ENCODE measurements at places on chromosomes 3 and 15. TPM values are rescaled to one million over a fixed set of nuclear protein-coding genes. Genes with fewer than 3 reads are reported as not detected.

The CLDN18 gene
- 0.16 TPM for total RNA-seq

- no peak overlapping the region for H3K27ac ChIP-seq
- peaks cover 22% of the 10 kb centered on the region for H3K36me3 ChIP-seq
- no peak for DNase-seq
- H3K27me3 ChIP-seq = peaks cover 20% of the 10 kb centered on the region
Observed at GRCh38 chr15:92652576-92652966, 3.0 kb downstream of the FAM174B start.

GRCh38 chr15:33369941-33370622 is 59.3 kb downstream of the RYR3 start:
- no peak overlapping the region for H3K4me3 ChIP-seq
- DNase-seq = no peak
- no peak overlapping the region for H3K27ac ChIP-seq
- H3K27me3 ChIP-seq = no peaks in the 10 kb centered on the region
- H3K36me3 ChIP-seq = no peaks in the 10 kb centered on the region

DNA sequence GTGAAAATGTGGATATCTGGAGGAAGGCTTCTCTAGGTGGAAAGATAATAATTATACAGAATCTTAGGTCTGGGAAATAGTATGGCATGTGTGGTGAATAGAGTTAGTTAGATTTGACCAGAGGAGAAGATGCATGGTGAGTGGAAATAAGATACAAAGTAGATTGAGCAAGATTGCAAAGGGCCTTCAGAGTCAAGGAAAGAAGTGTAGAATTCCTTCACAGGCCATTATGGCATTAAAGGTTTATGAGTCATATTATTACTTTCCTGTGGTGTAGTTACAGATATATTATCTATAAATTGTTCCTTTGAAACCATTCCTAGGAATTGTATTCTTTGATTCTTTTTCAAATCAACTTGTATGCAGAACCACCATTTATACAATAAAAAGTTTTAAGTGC is 660.3 kb downstream of the SI start:
- no peaks in the 10 kb centered on the region for H3K36me3 ChIP-seq
- H3K4me1 ChIP-seq = peaks cover 8% of the 10 kb centered on the region
- no peak for DNase-seq
- no peaks in the 10 kb centered on the region for H3K27me3 ChIP-seq
- no peak overlapping the region for H3K4me3 ChIP-seq

The POLR2M gene
- 78.6 TPM for total RNA-seq

DNA sequence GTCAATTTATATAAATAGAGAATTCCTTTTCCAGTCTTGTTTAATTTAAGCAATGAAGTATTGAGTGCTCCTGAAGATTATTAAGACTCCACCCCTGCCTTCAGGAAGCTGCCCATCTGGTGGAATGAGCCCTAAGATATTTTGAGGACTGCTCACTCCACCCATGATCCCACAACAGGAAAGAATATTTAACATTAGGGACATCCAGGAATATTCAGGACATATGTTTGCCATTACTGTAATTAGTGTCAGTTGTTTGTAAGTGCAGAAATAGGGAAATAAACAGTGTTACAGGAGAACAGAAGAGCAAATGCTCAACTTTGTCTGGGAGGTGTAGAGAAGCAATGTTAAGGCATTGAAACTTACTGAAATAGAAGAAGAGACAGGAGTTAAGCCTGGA is 375.0 kb downstream of the ROBO2 start:
- peaks cover 23% of the 10 kb centered on the region for H3K4me1 ChIP-seq
- no peak overlapping the region for H3K4me3 ChIP-seq
- no peak for DNase-seq
- no peaks in the 10 kb centered on the region for H3K36me3 ChIP-seq

DNA sequence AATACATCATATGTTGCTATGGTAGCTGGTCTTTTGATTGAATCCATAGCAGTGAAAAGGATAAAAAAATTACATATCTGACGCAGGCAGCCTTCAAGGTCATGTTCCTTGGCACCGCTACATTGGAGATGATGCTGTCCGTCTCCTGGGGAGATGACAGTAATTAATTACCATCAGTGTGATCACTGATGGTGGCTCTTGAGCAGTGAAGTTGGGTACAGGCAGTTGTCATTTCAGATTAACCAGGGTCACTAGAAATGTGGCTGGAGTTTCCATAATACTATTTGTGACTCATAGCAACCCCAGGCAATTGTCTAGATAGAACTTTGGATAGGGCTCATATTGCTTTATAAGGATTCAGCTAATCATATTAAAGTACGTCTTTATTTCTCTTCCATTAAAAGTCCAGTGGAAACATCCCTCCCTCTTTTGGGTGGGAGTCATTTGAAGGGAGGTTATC is 136.3 kb downstream of the THSD4 start:
- no peak overlapping the region for H3K27ac ChIP-seq
- H3K4me3 ChIP-seq = no peak overlapping the region
- H3K4me1 ChIP-seq = no peaks in the 10 kb centered on the region
- no peaks in the 10 kb centered on the region for H3K36me3 ChIP-seq

- no peaks in the 10 kb centered on the region for H3K27me3 ChIP-seq
- DNase-seq = no peak
- peak overlapping the region; percentile 7 for H3K27ac ChIP-seq
- H3K4me3 ChIP-seq = no peak overlapping the region
- peaks cover 46% of the 10 kb centered on the region for H3K4me1 ChIP-seq
- H3K36me3 ChIP-seq = peaks cover 28% of the 10 kb centered on the region
Observed at GRCh38 chr15:57395292-57395691, 19.0 kb downstream of the CGNL1 start.

The HTD2 gene
- total RNA-seq = 11.4 TPM

GRCh38 chr15:40243126-40243810 is 4.4 kb downstream of the PAK6 start:
- no peak for DNase-seq
- no peak overlapping the region for H3K4me3 ChIP-seq
- H3K27ac ChIP-seq = peak overlapping the region; percentile 61
- H3K4me1 ChIP-seq = peaks cover 22% of the 10 kb centered on the region
- H3K27me3 ChIP-seq = no peaks in the 10 kb centered on the region

The LIPH gene
- total RNA-seq = 0.27 TPM

GRCh38 chr3:141009496-141009895 is 41.7 kb upstream of the SPSB4 start:
- H3K4me3 ChIP-seq = no peak overlapping the region
- H3K27ac ChIP-seq = no peak overlapping the region
- peaks cover 20% of the 10 kb centered on the region for H3K4me1 ChIP-seq
- no peak for DNase-seq
- H3K36me3 ChIP-seq = no peaks in the 10 kb centered on the region
- no peaks in the 10 kb centered on the region for H3K27me3 ChIP-seq

- no peak overlapping the region for H3K4me3 ChIP-seq
- no peak for DNase-seq
- H3K27me3 ChIP-seq = peaks cover 27% of the 10 kb centered on the region
- H3K36me3 ChIP-seq = peaks cover 23% of the 10 kb centered on the region
- no peaks in the 10 kb centered on the region for H3K4me1 ChIP-seq
Observed at GRCh38 chr3:5343459-5343858, 156.0 kb downstream of the EDEM1 start.

DNA sequence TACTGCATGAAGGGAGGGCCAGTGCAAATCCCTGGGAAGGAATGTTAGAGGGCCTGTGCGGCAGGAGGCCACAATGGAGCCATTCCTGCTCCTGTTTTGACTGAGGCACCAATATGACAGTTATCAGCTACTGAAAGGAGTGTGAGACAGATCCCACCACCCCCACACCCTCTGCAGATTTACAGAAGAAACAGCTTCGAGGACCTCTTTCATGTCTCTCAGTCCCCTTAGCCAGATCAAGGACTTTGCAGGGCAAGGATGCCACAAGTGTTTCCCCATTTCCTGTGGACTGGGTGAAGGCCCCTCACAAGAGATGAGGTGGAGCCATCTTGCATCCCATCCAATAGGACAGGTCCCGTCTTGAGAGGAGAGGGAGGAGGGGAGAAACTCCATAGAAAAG is 48.5 kb upstream of the RASGRP1 start:
- no peak overlapping the region for H3K4me3 ChIP-seq
- H3K4me1 ChIP-seq = peaks cover 15% of the 10 kb centered on the region
- no peaks in the 10 kb centered on the region for H3K36me3 ChIP-seq
- H3K27ac ChIP-seq = no peak overlapping the region

The SHISA5 gene
- 158 TPM for total RNA-seq

The TMCO5A gene
- not detected for total RNA-seq

The BNIP2 gene
- total RNA-seq = 40.3 TPM

GRCh38 chr3:180402471-180403073 is 199.4 kb upstream of the TTC14 start:
- no peaks in the 10 kb centered on the region for H3K36me3 ChIP-seq
- H3K27ac ChIP-seq = no peak overlapping the region
- DNase-seq = no peak

The FAM81A gene
- total RNA-seq = 2.4 TPM

The ERICH6 gene
- total RNA-seq = not detected

DNA sequence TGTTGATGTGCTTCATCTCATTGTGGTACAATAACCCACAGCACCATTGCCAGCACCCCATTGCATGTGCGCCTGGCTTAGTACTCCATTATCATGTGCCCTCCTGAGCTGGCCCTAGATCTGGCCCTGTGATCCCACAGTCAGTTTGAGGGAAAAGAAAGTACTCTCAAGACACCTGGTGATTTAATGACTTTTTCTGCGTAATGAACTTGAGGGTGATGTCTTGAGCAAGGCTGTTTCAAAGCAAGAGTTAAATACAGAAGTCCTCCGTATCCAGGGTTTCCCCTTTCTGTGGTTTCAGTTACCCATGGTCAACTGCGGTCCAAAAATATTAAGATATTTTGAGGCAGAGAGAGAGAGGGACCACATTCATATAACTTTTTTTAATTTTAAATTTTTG is 16.3 kb downstream of the C3orf20 start:
- no peak for DNase-seq
- H3K36me3 ChIP-seq = no peaks in the 10 kb centered on the region
- peaks cover 11% of the 10 kb centered on the region for H3K27me3 ChIP-seq
- no peak overlapping the region for H3K4me3 ChIP-seq

The CGGBP1 gene
- 57.6 TPM for total RNA-seq

GRCh38 chr3:171225708-171226107 is 199.2 kb upstream of the SLC2A2 start:
- H3K4me1 ChIP-seq = peaks cover 19% of the 10 kb centered on the region
- H3K4me3 ChIP-seq = no peak overlapping the region
- H3K27me3 ChIP-seq = no peaks in the 10 kb centered on the region
- DNase-seq = no peak
- no peak overlapping the region for H3K27ac ChIP-seq

The SLC28A2 gene
- total RNA-seq = not detected

The GOLGA6D gene
- total RNA-seq = 2.6 TPM

- H3K4me1 ChIP-seq = peaks cover 10% of the 10 kb centered on the region
- H3K4me3 ChIP-seq = no peak overlapping the region
- H3K36me3 ChIP-seq = no peaks in the 10 kb centered on the region
- DNase-seq = no peak
- H3K27me3 ChIP-seq = no peaks in the 10 kb centered on the region
Observed at GRCh38 chr3:156762631-156763185, 63.4 kb upstream of the LEKR1 start.

The CFAP20DC gene
- total RNA-seq = 6.1 TPM

- no peak overlapping the region for H3K4me3 ChIP-seq
- peaks cover 22% of the 10 kb centered on the region for H3K4me1 ChIP-seq
- DNase-seq = no peak
- no peaks in the 10 kb centered on the region for H3K36me3 ChIP-seq
Observed at GRCh38 chr15:90887037-90887481, 2.8 kb downstream of the FES start.

- no peak overlapping the region for H3K4me3 ChIP-seq
- H3K27me3 ChIP-seq = no peaks in the 10 kb centered on the region
- H3K27ac ChIP-seq = no peak overlapping the region
- no peak for DNase-seq
- H3K4me1 ChIP-seq = peaks cover 21% of the 10 kb centered on the region
Observed at GRCh38 chr3:112304611-112305010, 10.6 kb upstream of the SLC9C1 start.

GRCh38 chr3:53491276-53491675 is 3.1 kb upstream of the CACNA1D start:
- H3K36me3 ChIP-seq = no peaks in the 10 kb centered on the region
- no peak for DNase-seq
- no peak overlapping the region for H3K27ac ChIP-seq
- H3K4me3 ChIP-seq = no peak overlapping the region
- H3K4me1 ChIP-seq = peaks cover 10% of the 10 kb centered on the region
- peaks cover 83% of the 10 kb centered on the region for H3K27me3 ChIP-seq

GRCh38 chr3:36075491-36075890 is 304.8 kb upstream of the STAC start:
- H3K36me3 ChIP-seq = no peaks in the 10 kb centered on the region
- no peaks in the 10 kb centered on the region for H3K27me3 ChIP-seq
- DNase-seq = no peak
- no peak overlapping the region for H3K27ac ChIP-seq

The TLR9 gene
- not detected for total RNA-seq

GRCh38 chr15:25493823-25494526 is 55.2 kb upstream of the UBE3A start:
- no peak for DNase-seq
- no peak overlapping the region for H3K4me3 ChIP-seq
